Stimulated activated CD8-positive, alpha-beta memory T cell treated with anti-CD3 and anti-CD28 coated beads, Interleukin-7, amount 100 ng/mL, for 1 hour (primary cell): ENCODE measurements at places on chromosomes 1 and 21.

GRCh38 chr1:205656236-205656635 lies 24.1 kb downstream of the SLC45A3 start:
- no peak for DNase-seq

- no peak for DNase-seq
Measured at GRCh38 chr21:21955204-21955603, 957.0 kb downstream of the NCAM2 start.

GRCh38 chr1:1284221-1285101 lies 4.2 kb downstream of the SCNN1D start:
- DNase-seq: no peak

DNA sequence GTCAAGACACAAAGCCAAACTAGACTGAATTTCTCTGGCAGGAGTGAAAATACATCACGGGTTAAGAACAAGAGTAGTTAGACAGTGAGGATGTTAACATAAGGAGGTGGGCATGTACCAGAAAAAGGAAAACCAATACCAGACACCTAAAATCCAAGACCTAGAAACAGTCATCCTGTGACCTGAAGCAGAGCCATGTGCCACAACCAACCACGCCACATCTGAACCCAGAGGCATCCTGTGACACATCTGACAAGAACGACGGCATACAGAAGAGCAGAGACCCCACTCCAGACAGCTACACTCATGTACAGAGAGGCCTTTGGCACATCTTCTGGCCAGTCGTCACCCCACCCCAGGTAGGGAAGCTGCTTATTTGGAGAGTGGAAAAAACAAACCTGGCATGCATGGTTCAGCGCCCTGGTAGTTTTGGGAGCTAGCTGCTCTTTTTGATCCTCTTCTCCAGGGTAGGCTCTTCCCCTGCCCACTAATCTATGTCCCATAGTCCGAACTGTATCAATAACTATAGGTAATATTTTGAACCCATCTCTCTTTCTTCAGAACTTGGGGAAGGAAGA lies 72.1 kb downstream of the SLC45A1 start:
- no peak for DNase-seq

- no peak for DNase-seq
Measured at GRCh38 chr1:66954208-66954607, 29.4 kb downstream of the MIER1 start.

DNA sequence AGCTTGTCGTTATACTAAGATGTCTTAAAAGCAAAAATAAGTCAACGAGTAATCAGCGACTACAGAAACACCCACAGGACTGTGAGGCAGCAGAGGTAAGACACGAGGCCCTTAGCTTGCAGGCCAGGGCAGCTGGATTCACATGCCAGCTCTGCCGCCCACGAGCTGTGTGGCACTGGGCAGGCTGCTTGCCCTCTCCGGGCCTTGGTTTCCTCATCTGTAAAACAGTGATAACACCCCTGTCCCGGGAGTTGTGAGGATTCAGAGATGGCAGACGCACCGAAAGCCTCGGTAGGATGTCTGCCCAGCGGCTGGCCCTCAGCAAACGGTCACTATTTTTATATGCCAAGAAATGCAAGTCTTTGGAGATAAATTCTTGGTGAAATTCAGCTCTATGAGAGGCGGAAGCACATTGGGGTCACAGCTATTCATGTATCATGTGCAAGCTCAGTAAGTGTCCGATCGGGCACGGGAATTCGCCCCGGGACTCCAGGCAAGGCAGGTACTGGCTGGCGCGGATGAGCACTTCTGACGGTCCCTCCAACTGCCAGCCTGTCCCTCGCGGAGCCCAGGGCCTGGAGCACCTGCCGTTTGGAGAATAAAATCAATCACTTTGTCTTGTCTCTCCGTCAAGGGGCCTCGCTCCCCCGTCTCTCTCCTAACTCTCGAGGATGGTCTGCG lies 1.1 kb downstream of the C2CD2 start:
- DNase-seq: no peak

GRCh38 chr1:44609412-44609767 lies 64.9 kb downstream of the TMEM53 start:
- peak; percentile 12 for DNase-seq

- DNase-seq: no peak
Measured at GRCh38 chr1:193525917-193526710, 339.7 kb upstream of the B3GALT2 start.

DNA sequence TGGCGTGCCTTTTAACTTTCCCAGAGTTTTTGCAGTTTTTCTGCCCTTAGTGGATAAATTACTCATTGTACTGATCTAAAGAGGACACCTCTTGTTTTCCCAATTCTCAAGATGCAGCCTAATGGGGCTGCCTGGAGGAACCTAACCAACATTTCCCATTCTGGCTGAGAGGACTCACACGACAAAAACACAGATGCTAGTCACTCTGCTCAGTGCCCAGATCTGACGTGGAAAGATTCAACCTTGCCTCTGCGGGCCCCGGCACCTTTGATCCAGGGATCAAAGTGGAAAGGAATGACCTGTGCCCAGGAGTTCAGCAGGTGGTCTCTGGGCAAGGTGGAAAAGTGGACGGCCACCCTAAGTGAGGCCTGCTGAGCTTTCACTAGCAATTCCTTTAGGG lies 162.4 kb upstream of the FMN2 start:
- DNase-seq: no peak

DNA sequence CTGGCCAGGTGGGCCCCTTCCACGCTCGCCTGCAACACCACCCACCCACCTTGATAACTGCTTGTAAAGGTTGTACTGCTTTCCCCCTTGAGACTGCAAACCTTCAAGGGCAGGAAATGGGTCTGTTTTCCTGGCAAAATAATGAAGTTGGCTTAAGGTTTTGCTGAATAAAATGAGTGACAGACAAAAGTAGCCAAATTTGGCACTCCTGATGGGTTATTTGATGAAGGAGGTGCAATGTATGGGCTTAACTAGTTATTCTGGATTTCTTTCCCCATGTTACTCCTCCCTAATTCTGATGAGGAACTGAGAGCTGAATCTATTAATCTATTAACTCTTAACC lies 14.6 kb upstream of the HLCS start:
- DNase-seq: no peak

DNA sequence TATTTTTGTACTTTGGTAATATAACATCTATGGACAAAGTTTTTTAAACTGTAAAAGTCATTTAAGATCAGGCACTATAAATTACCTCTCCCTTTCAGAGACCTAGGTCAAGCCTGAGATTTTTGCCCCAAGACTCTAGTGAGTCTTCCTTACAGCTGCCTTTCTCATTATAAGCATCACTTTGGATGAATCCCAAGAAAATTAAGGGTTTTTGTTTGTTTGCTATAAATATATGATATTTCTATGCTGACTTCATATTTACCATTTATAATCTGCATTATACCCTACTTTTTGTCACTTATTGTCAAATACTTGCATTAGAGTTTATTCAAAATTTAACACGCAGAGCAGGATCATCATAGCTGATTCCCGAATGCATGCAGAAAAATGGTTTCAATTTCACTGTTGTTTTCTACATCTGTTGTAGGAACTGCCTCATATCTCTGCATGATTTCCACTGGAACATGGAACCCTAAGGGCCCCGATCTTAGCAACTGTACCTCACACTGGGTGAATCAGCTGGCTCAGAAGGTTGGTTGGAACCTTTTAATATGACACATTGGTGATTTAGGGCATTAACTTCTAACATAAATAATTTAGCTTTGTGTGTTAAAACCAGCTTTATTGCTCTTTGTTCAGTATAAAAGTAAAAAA lies 150.0 kb downstream of the ADGRL2 start:
- no peak for DNase-seq

DNA sequence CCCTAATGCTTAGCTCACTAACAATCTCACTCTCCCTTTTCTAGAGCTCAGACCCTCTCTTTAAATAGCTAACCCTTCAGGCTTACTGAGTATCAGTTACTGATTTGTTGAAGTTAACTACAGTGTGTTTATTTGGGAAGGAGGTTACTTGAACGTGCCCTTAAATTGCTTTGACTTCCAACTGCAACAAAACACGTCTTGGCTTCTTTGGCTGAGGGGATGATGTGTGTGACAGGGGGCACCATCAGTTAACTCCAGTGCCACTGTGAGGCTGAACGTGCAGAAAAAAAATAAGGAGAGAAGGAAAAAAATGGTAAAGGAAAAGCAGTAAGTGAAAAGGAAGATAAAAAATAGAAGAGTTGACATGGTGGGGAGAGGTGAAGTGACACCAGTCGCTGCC lies 75.1 kb upstream of the NRIP1 start:
- DNase-seq: no peak

GRCh38 chr1:66599899-66600737 lies 66.2 kb downstream of the SGIP1 start:
- DNase-seq: no peak

GRCh38 chr21:21632926-21633325 lies 634.7 kb downstream of the NCAM2 start:
- no peak for DNase-seq

DNA sequence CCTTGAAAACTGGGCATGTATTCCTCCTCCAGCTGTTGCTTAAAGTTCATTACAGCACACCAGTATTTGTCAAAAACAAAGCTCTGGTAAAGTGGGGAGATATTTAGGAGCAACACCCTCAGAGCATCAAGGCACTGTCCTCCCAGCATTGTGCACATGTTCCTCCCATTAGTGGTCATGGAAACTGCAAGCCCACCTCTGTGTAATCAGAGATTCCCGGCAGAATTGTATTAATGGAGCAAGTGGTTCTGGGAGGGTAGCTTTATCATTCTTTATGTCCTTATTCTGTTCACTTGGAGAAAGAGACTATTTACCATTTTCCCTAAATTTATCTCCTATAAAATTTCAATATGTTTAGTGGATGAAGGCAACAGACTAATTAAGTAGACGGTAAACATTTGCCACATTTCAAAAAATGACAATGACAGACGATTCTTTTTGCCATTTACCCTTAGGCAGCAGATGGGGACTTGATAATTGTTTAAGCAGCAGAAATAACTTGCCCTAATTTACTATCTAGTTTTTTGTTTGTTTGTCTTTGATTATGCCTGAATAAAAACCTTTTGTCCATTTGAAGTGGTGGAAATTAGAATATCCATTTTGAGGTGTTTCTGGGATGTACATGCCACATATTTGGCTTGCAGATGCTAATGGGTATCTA lies 289.6 kb upstream of the ST6GALNAC5 start:
- no peak for DNase-seq

GRCh38 chr1:35656863-35657232 lies 15.5 kb upstream of the PSMB2 start:
- DNase-seq: no peak
